ENCODE measurements at places on chromosomes 16 and 17.

DNA sequence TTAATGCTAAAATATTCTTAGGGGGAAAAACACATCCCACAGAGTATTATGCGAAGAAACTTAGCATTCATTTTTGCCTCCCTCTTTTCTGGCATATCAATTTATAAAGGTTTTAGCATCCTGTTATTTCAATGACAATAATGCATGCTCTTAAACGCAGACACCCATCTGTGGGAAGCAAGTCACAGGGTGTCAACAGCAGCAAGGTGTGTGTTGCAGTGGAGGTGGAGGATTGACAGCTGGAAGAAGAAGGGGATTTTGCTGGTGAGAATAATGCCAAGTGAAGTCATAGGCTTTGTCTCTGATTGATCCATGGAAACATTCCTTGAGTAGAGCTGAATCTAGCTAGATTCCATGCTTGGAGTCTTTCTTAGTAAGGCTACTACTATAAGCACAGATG, 498.1 kb downstream of the NPIPA7 start:
- H3K36me3 ChIP-seq = no peaks in the 10 kb centered on the region
- no peak overlapping the region for H3K27ac ChIP-seq
- H3K27me3 ChIP-seq = no peaks in the 10 kb centered on the region
- no peak for DNase-seq

- H3K4me3 ChIP-seq = no peak overlapping the region
- no peak overlapping the region for H3K27ac ChIP-seq
- no peak for DNase-seq
- H3K4me1 ChIP-seq = no peaks in the 10 kb centered on the region
Observed at GRCh38 chr17:33534087-33534486, 241.0 kb upstream of the ASIC2 start.

DNA sequence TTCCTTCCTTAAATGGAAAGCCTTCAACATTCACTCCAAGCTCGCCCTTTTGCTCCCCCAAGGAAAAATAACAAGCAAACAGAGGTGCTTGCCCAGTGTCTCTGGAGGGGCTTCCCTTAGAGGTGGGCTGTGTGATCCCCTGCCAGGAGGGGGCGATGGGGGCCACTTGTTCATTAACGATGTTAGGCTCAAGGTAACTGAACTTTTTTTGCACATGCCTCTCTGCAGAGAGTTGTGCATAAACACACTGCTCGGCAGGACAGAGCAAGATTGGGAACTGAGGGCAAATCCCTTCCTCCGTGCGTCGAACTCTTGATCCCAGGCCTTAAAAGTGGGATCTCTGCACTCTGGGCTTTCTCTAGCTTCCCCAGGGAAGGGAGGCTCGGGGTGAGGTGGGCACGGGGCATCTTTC, 15.5 kb upstream of the NAGLU start:
- H3K27me3 ChIP-seq = no peaks in the 10 kb centered on the region
- no peak overlapping the region for H3K4me3 ChIP-seq
- H3K27ac ChIP-seq = peak overlapping the region; percentile 15
- peaks cover 51% of the 10 kb centered on the region for H3K4me1 ChIP-seq
- DNase-seq = no peak

GRCh38 chr16:19014461-19014860, 30.7 kb downstream of the TMC7 start:
- H3K4me3 ChIP-seq = no peak overlapping the region
- H3K27me3 ChIP-seq = no peaks in the 10 kb centered on the region
- H3K27ac ChIP-seq = no peak overlapping the region
- no peak for DNase-seq

DNA sequence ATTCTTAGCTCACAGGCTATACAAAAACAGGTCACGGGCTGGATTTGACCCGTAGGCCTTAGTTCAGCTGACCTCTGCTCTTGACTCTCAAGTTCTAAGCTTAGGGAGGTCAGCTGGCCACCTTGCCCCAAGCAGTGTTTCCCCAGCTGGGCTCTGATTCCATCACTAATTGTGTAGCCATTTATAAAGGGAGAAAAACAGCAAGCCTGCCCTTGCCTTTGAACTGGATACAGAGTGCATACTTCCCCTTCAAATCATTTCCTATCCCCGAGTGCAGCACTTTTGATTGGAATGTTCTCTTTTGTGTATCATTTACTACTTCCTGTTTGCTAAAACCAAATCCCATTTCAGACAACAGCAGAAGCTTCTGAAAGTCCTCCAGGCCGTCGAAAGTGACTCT, 153.6 kb downstream of the KATNIP start:
- H3K4me3 ChIP-seq = no peak overlapping the region
- H3K27ac ChIP-seq = no peak overlapping the region
- DNase-seq = no peak

- no peaks in the 10 kb centered on the region for H3K36me3 ChIP-seq
- H3K27me3 ChIP-seq = peaks cover 24% of the 10 kb centered on the region
- no peak overlapping the region for H3K27ac ChIP-seq
- DNase-seq = no peak
Observed at GRCh38 chr17:35368081-35368830, 5.2 kb downstream of the SLFN11 start.

GRCh38 chr17:81240761-81241160, 1.6 kb downstream of the NDUFAF8 start:
- H3K4me3 ChIP-seq = no peak overlapping the region
- peaks cover 6% of the 10 kb centered on the region for H3K36me3 ChIP-seq
- H3K4me1 ChIP-seq = peaks cover 19% of the 10 kb centered on the region
- H3K27me3 ChIP-seq = no peaks in the 10 kb centered on the region

DNA sequence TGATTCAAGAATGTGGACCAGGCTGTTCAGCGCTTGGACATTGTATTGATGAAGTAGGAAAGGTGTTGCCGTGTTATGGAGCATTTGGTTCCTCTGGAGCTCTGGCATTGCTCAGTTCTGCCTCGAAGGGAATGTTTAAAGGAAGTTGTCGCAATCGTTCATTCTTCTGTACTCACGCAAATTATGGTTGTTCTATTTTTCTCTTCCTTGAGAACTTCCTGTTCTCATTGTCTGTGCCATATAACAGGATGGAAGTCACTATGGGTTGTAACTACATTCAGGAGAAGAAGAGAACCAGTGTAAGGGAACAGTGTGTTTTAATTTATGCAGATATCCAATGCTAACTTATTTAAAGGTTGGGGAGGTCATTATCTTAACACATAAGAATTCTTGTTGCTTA, 13.0 kb downstream of the PCTP start:
- DNase-seq = no peak
- peaks cover 1% of the 10 kb centered on the region for H3K36me3 ChIP-seq
- no peak overlapping the region for H3K27ac ChIP-seq
- H3K4me1 ChIP-seq = no peaks in the 10 kb centered on the region

GRCh38 chr17:32859857-32860525, 16.9 kb downstream of the MYO1D start:
- no peaks in the 10 kb centered on the region for H3K27me3 ChIP-seq
- H3K4me1 ChIP-seq = peaks cover 13% of the 10 kb centered on the region
- DNase-seq = no peak
- H3K27ac ChIP-seq = no peak overlapping the region
- H3K4me3 ChIP-seq = no peak overlapping the region

DNA sequence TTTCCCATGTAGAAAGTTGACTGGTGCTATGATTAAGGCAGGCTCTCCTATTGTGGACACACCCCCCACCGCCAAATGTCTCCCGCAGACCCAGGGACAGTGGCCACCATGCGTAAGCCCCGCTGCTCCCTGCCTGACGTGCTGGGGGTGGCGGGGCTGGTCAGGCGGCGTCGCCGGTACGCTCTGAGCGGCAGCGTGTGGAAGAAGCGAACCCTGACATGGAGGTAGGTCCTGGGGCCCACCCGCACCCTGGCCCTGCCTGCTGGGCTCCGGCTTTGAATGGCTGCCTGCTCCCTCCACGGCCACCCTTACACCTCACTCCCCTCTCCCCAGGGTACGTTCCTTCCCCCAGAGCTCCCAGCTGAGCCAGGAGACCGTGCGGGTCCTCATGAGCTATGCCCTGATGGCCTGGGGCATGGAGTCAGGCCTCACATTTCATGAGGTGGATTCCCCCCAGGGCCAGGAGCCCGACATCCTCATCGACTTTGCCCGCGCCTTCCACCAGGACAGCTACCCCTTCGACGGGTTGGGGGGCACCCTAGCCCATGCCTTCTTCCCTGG, 3.6 kb downstream of the MMP25 start:
- H3K36me3 ChIP-seq = peaks cover 6% of the 10 kb centered on the region
- H3K4me3 ChIP-seq = no peak overlapping the region
- H3K27ac ChIP-seq = no peak overlapping the region
- no peaks in the 10 kb centered on the region for H3K4me1 ChIP-seq
- no peak for DNase-seq

DNA sequence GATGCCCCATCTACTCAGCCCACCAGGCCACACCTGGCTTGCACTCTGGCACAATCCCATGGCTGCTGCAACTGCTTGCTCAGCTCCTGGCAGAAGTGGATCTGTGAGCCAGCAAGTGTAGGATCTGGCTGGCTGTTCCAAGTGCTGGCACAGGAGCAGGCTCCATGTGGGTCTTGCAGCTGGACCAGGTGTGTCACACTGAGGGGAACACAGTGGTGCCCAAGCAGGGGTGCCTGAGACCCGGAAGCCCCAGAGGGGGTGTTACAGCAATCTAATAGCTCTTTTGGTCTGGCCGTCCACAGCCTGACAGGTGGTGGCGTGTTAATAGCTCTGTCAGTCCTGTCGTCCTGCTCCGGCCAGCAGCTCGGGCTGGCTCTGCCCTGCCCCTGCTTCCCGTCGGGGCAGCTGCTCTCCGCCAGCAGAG, 19.6 kb upstream of the GOT2 start:
- H3K36me3 ChIP-seq = no peaks in the 10 kb centered on the region
- H3K4me3 ChIP-seq = no peak overlapping the region
- no peaks in the 10 kb centered on the region for H3K27me3 ChIP-seq
- no peaks in the 10 kb centered on the region for H3K4me1 ChIP-seq

GRCh38 chr17:39174920-39175694, 9.1 kb upstream of the ARL5C start:
- no peaks in the 10 kb centered on the region for H3K27me3 ChIP-seq
- H3K4me3 ChIP-seq = no peak overlapping the region
- DNase-seq = no peak
- peaks cover 7% of the 10 kb centered on the region for H3K4me1 ChIP-seq
- no peak overlapping the region for H3K27ac ChIP-seq
- H3K36me3 ChIP-seq = peaks cover 18% of the 10 kb centered on the region

DNA sequence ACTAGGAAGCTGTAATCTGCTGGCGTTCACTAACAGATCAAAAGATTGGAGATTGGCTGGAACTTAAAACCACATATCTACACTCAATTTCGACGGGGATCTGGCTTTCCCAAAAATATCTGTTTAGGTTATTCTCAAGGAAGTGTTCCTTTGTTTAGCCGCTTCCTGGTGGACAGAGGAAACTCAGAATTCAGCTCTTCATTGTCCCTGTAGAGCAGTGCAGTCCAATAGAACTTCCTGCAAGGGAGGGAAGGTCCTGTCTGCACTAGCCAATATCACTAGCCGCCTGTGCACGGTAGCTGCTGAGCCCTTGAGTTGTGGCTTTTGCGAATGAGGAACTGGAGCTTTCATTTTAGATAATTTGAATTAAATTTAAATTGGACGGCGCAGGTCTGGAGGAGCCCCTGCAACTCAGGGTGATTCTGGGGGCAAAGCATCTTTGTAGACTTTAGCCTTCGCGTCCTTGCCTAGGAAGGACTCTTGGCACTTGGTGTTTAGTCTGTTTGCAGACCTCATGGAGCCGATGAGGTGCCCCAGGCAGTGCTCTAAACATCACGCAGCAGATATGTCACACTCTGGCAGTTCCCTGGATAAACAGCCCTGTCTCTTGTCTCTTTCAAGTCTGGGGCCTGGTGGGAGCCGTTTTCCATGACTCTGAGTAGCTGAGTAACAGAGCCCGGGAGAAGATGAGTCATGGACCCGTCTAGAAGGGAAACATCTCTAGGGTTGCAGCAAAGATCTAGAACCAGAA, 122.2 kb downstream of the CCDC182 start:
- DNase-seq = no peak
- no peak overlapping the region for H3K4me3 ChIP-seq
- H3K36me3 ChIP-seq = no peaks in the 10 kb centered on the region
- no peak overlapping the region for H3K27ac ChIP-seq
- H3K27me3 ChIP-seq = no peaks in the 10 kb centered on the region

DNA sequence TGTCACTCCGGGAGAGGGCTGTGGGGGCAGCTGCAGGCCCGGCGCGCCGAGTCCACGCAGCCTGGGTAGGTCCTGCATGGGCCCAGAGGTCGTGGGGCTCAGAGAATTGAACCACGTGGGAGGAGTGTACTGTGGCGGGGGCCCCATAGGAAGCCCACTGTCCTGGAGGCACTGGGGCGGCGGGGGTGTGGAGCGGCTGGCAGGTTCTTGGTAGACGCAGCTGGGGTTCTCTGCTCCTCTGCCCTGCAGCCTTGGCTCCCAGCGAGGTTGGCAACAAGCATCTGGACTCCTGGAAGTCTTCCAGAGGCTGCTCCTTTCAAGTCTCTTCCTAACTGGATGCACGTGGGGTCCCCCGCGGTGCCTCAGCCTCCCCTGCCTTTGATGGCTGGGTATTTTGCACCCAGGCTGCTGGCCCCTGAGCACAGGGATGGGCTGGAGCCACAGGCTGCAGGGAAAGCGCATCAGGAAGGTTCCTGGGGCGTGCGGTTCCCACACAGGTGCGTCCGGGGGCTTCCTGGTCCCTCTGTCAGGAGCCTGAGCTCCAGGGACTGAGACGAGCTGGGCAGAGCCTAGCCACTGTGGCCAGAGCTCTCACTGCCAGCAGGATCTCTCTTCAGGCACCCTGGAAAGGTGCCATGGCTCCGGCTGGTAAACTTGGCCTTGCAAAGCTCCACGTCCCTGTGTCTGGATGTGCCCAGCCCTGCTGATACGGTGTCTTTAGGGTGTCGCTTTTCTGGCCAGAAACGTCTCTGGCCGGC, 9.3 kb downstream of the KCTD5 start:
- DNase-seq = no peak
- no peaks in the 10 kb centered on the region for H3K4me1 ChIP-seq
- no peak overlapping the region for H3K4me3 ChIP-seq
- no peak overlapping the region for H3K27ac ChIP-seq

DNA sequence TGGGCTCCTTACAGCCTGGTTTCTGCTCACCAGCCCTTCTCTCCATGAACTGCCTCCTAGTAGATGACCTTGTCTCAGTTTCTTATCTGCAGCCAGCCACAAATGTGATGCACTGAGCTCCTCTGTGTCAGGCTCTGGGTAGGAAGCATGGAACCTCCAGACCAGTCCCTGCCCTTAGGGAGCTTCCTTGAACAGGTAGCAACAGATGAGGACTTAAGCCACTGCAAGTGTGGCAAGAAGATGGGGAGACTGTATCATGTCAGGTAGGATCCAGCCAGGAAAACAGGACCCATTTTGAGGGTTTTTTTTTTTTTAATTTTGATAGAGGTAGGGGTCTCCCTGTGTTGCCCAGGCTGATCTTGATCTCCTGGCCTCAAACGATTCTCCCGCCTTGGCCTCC, 5.3 kb upstream of the MAP3K14 start:
- peaks cover 48% of the 10 kb centered on the region for H3K4me1 ChIP-seq
- H3K27me3 ChIP-seq = no peaks in the 10 kb centered on the region
- no peak overlapping the region for H3K27ac ChIP-seq
- no peaks in the 10 kb centered on the region for H3K36me3 ChIP-seq

Data from keratinocyte (primary cell).